Cardiac ventricle fibroblast (primary cell): ENCODE measurements at places on chromosomes 3 and 15. TPM values are rescaled to one million over a fixed set of nuclear protein-coding genes. Genes with fewer than 3 reads are reported as not detected.

MRPS22 gene
- total RNA-seq = 31.3 and 36.9 TPM in 2 replicates

LEKR1 gene
- total RNA-seq = 0.37 and 0.88 TPM in 2 replicates

PLA1A gene
- not detected in 2 replicates for total RNA-seq

MINDY2 gene
- 6.7 TPM in 2 replicates for total RNA-seq

COL8A1 gene
- 73.3 and 83.3 TPM in 2 replicates for total RNA-seq

PPP1R14D gene
- total RNA-seq = not detected in 2 replicates

CCR4 gene
- not detected in 2 replicates for total RNA-seq

ADAMTS9 gene
- total RNA-seq = 12.2 and 13.1 TPM in 2 replicates
